ENCODE measurements at places on chromosomes 11 and 22. TPM values are rescaled to one million over a fixed set of nuclear protein-coding genes. Genes with fewer than 3 reads are reported as not detected.

Gene ANKRD49
- total RNA-seq: 6.9 TPM

Gene LYVE1
- 45.0 TPM for total RNA-seq

Gene MS4A13
- total RNA-seq: not detected

Gene HBG2
- 0.90 TPM for total RNA-seq

Gene TTC38
- 22.6 TPM for total RNA-seq

Measured in right atrium auricular region (tissue), 2 donors.